ENCODE measurements at places on chromosomes 3 and 15. TPM values are rescaled to one million over a fixed set of nuclear protein-coding genes. Genes with fewer than 3 reads are reported as not detected.

DNA sequence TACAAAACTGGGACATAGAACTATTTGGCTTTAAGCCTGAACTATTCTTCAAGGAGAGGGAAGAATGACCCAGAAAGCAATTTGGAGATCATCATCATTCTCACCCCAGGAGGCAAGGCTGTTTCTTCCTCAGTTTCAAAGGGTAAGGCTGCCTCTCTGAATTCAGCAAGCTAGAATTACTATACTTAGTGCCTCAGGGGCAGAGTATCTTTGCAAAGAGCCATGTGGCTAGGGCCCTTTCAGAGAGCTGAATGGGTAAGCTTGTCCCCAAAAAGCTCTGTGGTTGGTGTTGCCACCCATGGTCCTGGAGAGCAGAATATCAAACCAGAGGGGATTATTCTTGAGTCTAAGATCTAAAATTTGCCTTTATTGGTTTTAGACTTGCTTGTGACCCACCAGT, 720.3 kb upstream of the ARPP21 start:
- DNase-seq = no peak

- no peak for DNase-seq
These were observed 40.9 kb upstream of the LDHAL6B start for GRCh38 chr15:59165726-59166125.

DNA sequence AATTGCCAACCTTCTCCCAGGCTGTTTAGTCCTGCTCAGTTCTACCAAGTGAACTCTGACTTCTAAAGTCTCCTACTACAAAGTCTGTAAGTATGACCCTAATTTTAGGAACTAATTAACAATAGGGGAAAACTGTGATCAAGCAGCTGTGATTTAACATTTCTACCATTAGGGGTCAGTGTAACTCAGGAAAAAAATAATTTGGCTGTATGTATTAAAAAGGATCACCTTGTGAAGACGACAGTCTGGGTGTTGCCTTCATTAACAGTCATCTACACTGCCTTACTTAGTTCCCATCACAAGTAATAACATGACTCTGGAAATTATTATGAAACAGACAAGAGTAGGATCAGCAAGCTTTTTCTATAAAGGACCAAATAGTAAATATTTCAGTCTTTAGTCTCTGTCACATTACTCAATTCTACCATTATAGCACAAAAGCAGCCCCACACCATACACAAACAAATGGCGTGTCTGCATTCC, 4.2 kb upstream of the NPHP3 start:
- DNase-seq = no peak

DNA sequence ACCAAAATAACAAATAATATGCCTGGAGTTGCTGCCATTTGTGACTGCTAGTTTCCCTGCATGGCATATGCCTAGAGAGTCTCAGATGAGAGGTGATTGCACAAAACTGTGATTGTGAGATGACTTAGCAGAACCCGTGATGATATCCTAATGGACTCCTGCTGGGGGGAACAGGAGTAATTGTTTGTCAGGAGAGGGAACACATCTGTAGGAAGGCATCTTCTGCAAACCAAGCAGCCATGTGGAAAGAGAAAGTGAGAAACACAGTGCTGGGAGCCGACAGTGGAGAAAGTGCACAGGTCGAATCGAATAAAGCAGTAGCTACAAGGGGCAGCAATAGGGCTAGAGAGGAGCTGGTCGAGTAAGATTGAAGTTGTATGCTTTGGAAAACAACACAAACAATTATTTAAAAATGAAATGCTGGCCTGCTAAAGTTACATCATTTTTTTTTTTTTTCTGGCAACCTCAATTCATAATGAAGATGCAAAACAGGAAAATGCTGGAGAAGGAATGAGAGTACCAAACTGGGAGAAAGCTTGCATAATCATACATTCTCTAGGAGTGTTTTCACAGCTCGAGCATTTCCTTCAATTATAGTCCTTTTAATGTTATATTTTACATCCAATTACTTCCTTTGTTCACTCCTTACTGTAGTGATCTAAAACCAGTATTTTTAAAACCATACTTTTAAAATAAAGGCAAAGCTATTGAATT, 494.2 kb upstream of the AGTR1 start:
- DNase-seq = no peak

DNA sequence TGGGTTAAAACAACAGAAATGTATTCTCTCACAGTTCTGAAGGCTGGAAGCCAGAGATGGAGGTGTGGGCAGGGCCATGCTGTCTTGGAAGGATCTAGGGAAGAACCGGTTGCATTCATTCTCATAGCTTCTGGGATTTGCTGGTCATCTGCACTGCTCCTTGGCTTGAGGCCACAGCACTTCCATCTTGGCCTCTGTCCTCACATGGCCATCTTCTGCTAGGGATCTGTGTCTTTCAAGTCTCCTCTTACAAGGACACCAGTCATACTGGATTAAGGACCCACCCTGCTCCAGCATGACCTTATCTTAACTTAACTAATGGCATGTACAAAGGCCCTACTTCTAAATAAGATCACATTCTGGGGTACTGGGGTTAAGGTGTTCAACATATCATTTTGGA, 47.7 kb downstream of the RPLP1 start:
- DNase-seq = peak; percentile 18

DNA sequence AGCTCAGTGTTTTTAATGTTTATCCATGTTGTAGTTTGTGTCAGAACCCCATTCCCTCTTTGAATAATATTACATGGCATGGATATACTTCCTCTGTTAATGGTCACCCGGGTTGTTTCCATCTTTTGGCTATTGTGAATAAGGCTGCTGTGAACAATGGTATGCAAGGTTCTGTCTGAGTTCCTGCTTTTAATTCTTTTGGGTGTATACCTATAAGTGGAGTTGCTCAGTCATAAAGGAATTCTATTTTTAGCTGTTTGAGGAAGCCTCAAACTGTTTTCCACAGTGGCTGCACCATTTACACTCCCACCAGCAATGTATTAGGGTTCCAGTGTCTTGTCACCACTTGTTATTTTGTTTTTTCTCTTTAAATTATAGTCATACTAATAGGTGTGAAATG, 99.6 kb downstream of the SLC25A26 start:
- no peak for DNase-seq

DNA sequence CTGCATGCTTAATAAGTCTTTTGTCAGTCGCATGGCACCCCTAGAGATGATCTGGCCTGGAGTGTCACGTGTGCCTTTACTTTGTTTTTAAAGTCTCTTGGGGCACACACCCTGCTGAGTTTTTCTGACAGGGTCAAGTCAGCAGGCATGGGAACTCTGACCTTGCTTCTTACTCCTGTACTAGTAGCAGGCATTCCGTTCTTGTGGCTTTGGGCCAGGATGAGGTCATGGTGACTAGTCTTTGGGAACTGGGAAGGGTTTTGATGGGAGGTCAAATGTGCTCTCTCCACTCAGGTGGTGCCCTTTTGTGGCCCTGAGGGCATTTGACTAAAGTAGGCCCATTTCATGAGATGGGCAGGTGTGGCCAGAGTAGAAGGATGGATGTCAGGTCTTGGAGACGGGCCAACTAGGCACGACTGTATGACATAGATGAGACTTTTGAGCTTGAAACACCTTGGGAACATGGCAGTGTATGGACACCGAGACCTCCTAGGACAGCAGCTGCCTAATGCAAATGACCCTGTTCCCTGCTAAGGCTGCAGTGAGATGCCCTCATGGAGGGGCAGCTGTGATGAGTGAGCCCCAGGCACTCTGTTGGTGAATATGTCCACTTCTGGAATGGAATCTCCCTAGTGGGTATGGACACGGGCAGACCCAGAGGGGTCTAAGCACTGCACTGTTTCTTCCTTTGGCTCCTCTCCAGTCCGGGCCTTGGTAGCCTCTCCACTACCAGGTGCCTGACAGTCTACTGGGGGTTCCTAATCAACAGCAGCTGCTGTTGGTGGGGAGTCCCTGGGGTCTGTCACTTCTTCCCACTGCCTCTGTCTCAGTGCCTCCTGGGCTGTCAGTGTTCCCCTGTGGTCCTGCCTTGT, 16.4 kb downstream of the SRPRB start:
- DNase-seq = peak; percentile 86

- DNase-seq = no peak
These were observed 16.6 kb downstream of the SCAANT1 start for GRCh38 chr3:63895422-63896189.

DNA sequence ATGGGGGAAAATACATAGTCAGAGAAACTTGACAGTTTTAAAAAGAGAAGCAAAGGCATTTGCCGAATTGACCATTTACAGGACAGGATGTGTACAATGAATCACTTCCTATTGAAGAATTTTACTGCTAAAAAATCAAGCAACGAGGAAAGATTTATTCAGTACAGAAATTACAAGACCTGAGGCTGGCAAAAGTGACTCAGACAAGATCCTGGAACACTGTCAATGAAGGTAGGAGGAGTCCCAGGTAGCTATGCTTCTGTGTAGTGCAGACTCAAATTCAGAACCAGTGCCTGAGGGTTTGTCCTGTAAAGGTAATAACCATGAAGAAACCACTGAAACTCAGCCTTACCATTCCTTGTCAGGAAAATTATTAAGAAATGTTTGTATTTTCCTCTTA, 120.9 kb downstream of the ZMAT3 start:
- no peak for DNase-seq

DNA sequence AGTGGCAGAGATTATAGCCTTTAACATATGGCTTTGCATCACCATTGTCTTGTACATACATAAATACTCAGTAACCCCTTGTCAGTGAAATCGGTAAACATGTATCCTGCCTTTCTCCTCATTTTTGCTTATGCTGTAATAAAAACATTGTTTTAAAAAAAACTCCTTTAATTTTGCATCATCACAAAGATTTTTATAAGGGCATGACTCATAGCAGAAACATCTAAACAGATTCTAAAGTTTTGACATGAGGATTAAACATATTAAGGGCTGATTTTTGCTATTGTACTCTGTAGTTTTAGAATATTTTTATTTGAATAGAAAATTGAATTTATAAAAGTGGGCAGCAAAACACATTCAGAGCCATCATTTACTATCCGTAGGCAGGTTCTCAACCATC, 275.9 kb downstream of the ZIC4 start:
- DNase-seq = no peak

GRCh38 chr15:86849558-86850285, 770.1 kb downstream of the AGBL1 start:
- DNase-seq = no peak

- DNase-seq = no peak
These were observed 10.3 kb upstream of the PPARG start for GRCh38 chr3:12278566-12278965.

- no peak for DNase-seq
These were observed 22.1 kb downstream of the NCK1 start for GRCh38 chr3:136883967-136884720.

GRCh38 chr3:101017017-101017416, 23.8 kb upstream of the ABI3BP start:
- no peak for DNase-seq

- no peak for DNase-seq
These were observed 46.6 kb upstream of the CTSH start for GRCh38 chr15:78991476-78991875.

A4GNT gene
- not detected for total RNA-seq

RASGRF1 gene
- not detected for total RNA-seq

PROK2 gene
- 0.48 TPM for total RNA-seq

GP9 gene
- not detected for total RNA-seq

VIPR1 gene
- total RNA-seq = 21.0 TPM

GJD2 gene
- 13.6 TPM for total RNA-seq

SAMMSON gene
- total RNA-seq = not detected

ITIH1 gene
- total RNA-seq = not detected
